MCF 10A (cell line): ENCODE measurements at places on chromosomes 7 and 10.

DNA sequence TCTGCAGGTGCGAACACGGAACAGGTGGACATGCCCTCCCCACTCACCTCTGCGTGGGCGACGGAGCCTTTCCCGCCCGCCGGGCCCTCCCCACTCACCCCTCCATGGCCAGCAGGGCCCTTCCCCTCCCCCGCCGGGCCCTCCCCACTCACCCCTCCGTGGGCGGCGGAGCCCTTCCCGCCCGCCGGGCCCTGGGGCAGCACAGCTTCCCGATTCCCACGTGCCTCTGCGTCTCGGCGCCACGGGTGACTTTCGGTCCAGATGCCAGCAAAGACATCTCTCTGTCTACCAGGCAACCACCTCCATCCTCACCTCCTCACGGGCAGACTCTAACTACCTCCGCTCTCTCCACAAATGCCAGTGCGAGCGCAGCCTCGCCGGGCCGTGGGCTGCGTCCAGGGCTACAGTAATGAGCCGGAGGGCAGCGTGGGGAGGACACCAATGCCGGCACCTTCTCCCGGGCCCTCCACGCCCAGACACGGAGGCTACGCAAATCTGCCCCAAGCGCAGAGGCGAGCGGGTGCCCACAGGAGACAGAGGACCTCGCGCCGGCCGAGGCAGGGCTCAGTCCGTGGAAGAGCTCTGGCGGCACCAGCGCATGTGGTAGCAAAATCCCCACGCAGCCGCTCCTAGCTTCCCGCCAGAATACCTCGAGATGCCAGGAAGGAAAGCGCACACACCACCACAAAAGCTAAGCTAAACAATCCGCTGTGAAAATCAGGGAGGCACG is 21.8 kb downstream of the GPER1 start:
- no peak for DNase-seq
- peaks cover 5% of the 10 kb centered on the region for H3K36me3 ChIP-seq
- no peak overlapping the region for H3K27ac ChIP-seq
- H3K27me3 ChIP-seq = no peaks in the 10 kb centered on the region

DNA sequence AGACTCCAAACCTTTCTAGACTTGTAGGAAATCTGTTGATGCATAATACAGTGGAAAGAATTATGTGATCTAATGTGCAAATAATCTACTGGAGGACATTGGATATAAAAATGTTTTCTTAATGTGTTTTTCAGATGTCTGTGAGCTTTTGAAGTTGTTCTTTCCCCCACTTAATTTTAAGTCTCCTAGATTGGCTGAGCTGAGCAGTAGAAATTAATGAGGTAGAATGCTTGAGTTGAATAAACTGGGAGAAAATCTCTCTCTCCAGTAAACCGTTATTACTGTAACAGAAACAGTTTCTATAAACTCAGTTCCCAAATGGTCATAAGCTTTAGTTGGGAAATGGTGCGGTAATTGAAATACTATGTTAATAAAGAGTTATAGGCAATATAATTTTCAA is 15.7 kb downstream of the CSGALNACT2 start:
- H3K27me3 ChIP-seq = no peaks in the 10 kb centered on the region
- H3K4me3 ChIP-seq = no peak overlapping the region
- H3K27ac ChIP-seq = no peak overlapping the region
- H3K4me1 ChIP-seq = peaks cover 20% of the 10 kb centered on the region

GRCh38 chr7:45987521-45988290 is 66.6 kb upstream of the IGFBP3 start:
- no peak overlapping the region for H3K4me3 ChIP-seq
- DNase-seq = no peak
- no peaks in the 10 kb centered on the region for H3K4me1 ChIP-seq
- H3K36me3 ChIP-seq = no peaks in the 10 kb centered on the region
- H3K27me3 ChIP-seq = no peaks in the 10 kb centered on the region

DNA sequence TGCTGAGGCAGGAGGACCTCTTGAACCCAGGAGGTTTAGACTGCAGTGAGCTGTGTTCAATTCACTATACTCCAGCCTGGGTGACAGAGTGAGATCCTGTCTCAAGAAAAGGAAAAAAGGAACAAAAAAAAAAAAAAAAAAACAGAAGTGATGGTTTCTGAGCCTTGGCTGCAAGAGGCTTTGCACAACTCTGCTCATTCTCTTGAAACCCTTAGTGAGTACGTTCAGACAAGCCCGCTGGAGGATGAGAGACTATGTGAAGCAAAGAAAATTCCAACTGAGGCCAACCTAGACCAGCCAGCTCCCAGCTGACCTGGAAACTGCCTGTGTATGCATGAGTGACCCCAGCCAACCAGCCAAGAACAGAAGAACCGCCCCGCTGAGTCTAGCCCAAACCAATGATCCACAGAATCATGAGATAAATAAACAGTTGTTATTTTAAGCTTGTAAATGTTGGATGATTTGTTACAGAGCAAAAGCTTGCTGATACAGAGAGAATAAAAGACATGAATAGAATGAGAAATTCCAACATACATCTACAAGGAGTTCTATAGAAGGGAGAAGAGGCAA is 50.6 kb upstream of the FZD9 start:
- no peak overlapping the region for H3K4me3 ChIP-seq
- H3K36me3 ChIP-seq = no peaks in the 10 kb centered on the region
- no peak for DNase-seq
- H3K27ac ChIP-seq = no peak overlapping the region
- peaks cover 12% of the 10 kb centered on the region for H3K27me3 ChIP-seq

DNA sequence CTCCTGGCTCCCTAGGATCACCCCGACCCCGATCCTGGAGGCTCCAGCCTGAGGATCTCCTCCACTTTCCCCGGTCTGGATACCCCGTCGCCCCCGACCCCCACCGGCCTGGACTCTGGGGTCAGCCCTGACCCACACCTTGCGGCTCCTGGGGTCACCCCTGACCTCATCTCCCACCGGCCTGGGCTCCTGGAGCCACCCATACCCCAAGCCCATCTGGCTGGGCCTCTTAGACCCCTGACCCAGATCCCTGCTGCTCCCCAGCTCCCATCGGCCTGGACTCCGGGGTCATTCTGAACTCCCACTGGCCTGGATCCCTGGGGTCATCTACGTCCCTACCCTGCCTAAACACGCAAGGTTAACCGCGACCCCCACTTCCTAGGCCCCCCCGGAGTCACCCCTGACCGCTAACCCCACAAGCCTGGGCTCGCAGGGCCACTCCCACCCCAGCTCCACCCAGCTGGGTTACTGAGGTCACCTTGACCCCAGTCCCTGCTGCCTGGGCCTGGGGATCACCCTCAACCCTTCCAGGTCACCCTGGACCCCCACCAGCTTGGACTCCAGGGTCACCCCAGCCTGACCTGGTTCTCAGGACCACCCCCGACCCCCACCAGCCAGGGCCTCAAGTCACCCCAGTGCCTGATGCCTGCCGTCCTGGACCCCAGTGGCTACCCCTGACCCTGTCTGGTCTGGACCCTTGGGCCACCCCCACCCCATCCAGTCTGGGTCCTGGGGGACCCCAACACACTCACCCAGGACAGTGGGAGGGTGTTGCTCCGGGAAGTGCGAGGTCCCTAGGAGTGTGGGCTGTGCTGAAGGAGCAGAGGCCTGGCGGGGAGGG is 1.2 kb downstream of the FOXK1 start:
- peak overlapping the region; percentile 83 for H3K4me3 ChIP-seq
- H3K27ac ChIP-seq = peak overlapping the region; percentile 96
- peaks cover 19% of the 10 kb centered on the region for H3K4me1 ChIP-seq
- peaks cover 22% of the 10 kb centered on the region for H3K36me3 ChIP-seq

DNA sequence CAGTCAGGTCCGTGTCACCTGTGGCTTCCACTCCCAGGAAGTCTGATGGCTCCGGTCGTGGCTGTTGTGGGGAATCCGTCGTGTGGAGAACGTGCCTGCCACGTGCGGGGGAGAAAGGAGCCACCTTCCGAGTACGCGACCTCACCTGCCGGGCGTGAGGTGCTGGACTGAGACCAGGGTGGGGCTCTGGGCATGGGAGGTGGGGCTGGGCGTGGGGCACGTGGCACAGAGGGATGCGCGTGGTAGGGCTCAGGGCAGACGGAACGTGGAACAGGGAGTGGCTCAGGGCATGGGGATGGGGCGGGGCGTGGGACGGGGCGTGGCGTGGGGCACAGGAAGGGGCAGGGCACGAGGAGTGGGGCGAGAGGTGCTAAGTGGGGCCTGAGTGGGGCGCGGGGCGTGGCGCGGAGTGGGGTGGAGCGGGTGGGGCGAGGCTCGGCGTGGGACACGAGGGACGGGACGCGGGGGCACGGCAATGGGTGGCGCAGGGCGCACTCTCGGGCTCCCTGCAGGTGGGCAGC is 64.8 kb downstream of the C10orf143 start:
- DNase-seq = no peak
- no peak overlapping the region for H3K4me3 ChIP-seq
- peaks cover 5% of the 10 kb centered on the region for H3K4me1 ChIP-seq
- no peaks in the 10 kb centered on the region for H3K36me3 ChIP-seq
- no peak overlapping the region for H3K27ac ChIP-seq
